Nephron progenitor cell (in vitro differentiated cells): ENCODE measurements at places on chromosomes 12 and 14.
A peak's percentile ranks its signal among the peaks of the same experiment; 100 is the strongest.

- DNase-seq, result peak; percentile 31
These were observed 42.6 kb upstream of the HIF1A start for GRCh38 chr14:61652526-61653262.

DNA sequence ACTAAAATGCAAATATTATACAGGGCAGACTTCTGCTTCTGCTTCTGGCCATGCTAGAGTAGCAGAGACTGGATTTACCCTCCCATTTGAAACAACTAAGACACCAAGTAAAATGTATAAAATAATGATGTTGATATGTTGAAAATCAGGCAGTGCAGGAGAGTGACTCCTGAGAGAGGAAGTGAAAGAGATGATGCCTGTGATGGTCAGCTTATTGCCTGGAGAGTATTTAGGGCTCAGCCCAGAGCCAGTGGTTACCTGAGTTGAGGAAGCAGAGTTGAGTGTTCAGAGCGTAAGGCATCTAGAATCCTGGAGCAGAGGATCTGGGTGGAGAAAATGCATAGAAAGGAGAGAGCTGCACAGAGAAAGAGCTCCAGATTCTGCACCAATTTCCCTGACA is 131.8 kb upstream of the C14orf180 start:
- no peak for DNase-seq

- DNase-seq, result no peak
These were observed 103.6 kb downstream of the SSPN start for GRCh38 chr12:26298785-26299621.

DNA sequence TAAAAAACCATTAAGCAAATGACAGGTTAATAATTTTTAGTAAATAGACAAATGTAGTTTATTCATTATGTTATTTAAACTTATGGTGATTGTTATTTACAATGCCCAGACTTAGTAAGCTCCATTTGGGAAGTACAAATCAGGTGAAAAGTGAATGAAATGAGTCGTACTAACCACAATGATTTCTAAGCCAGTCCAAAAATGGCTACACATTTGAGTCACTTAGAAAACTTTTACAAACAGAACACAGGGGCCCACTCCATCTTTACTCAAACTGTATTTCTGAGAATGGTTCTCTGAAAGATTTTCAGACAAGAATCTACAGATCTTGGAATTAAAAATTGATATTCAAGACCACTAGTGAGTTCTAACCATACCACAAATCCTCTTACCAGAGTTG is 653.3 kb upstream of the MIS18BP1 start:
- DNase-seq, result no peak

GRCh38 chr12:104567832-104568486 is 111.2 kb downstream of the CHST11 start:
- no peak for DNase-seq

- no peak for DNase-seq
These were observed 172.4 kb upstream of the LMNTD1 start for GRCh38 chr12:25725470-25725869.

DNA sequence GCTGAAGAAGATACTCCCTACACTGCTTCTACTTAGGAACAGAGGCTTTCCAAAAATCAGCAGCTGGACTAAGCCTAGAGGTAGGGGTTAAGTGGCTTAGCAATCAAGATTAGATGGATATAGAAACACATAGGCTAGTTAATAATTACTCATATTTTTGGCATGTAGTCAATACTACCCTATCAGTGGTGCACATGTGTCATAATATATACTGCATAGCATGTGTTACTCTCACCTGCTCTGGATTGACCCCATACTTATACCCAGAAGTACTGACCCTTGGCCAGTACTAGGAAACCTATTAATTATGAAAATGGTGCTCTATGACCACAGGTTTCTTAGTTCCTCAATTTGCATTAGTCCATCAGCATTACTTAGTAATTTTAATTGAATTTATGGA is 528.4 kb upstream of the LMO3 start:
- no peak for DNase-seq

- peak; percentile 60 for DNase-seq
These were observed 94.9 kb downstream of the NAV3 start for GRCh38 chr12:77925536-77926108.

DNA sequence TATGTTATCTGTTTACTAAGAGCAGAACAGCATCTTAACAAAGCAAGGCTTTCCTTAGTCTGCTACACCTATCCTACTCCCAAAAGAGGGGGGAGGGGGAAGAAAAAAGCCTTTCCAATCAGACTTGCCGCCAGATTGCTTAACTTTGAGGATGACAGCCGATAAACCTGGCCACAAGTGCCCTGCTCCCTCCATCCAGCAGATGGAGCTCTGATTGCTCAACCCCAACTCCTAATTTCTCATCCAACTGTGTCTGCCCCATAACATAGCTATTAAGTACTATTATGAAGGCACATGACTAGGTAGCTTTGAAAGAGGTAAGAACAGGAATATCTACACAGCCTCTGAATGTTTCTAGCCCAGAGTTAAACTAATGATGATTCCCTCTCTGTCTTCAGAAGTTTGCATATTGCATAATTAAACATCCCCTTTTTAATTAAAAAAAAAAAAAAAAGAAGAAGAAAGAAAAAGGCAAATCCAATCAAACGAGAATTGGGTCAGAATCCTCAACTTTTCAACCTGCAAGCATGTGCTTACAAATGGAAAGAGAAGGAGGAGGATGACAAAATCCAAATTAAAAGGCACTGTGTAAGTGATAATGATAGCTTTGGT is 247.4 kb downstream of the GALC start:
- peak; percentile 43 for DNase-seq

DNA sequence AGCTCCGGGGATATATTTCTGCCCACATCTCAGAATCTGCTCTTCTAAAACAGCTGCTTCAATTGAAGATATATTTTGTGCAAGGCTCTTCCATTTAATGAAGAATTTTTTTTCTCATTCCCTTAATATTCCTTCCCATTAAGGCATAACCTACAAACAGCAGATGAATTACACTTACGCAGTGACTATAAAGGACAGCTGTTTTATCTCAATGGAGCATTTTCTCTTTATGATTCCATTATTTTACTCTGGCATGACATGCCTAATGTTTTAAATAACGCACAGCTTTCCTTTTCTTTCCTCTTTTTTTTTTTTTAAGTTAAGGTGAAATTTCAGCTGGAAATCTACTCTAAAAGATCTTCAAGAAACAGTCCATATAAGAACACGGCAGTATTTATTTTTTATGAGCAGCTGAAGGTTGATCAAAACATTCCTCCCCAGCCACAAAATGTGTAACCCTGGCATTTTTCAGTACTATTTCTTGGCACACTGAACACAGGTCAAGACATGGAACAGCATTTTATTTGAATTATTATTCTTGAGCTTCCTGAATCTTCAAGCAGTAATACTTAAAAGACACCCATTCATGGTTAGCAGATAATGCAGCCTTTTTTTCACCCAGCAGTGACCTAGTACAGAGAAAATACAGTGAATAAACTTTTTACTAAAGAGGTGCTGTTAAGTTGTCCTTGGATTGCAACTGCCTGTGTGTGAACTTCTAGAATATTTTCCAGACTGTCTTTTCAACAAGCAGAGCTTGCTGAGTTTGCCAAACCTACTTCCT is 118.1 kb upstream of the FOXN3 start:
- no peak for DNase-seq

- no peak for DNase-seq
These were observed 16.0 kb upstream of the ACTR6 start for GRCh38 chr12:100184549-100185145.
